ENCODE measurements at places on chromosomes 6 and 20.

GRCh38 chr6:64482631-64483030 lies 847.0 kb downstream of the PHF3 start:
- no peak for DNase-seq

- DNase-seq = no peak
These were observed 27.9 kb downstream of the FIG4 start for GRCh38 chr6:109718991-109719390.

DNA sequence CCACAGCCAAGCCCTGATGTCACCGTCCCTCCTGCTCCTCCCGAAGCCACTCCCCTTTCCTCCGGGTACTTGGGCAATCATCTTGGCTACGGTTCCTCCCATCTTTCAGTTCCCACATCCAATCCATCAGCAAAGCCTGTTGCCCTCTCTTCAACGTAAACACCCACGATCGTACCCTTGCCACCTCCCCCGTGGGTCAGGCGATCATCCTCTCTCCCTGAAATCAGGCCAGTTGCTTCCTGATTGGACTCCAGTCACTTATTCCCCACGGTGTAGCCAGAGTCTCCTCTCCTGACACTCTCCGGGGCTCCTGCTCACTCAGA lies 44.5 kb downstream of the SULF2 start:
- no peak for DNase-seq

DNA sequence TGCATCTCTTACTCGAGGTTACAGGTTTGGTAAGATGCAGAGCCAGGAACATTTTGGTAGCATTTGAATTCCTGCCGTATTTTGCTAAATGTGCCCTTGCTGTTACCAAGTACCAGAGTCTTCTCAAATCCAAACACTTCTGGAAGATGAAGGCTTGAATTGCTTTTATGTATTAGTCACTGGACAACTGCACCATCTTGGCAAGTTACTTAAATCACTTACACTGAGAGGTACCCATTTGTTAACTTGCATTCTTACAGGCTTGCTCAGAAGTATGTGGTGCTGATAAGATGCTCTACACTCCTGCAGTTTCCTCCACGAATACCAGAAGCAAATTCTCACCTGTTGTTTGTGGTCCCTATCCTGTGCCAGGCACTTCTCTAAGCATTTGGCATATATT lies 12.7 kb downstream of the IL22RA2 start:
- no peak for DNase-seq

DNA sequence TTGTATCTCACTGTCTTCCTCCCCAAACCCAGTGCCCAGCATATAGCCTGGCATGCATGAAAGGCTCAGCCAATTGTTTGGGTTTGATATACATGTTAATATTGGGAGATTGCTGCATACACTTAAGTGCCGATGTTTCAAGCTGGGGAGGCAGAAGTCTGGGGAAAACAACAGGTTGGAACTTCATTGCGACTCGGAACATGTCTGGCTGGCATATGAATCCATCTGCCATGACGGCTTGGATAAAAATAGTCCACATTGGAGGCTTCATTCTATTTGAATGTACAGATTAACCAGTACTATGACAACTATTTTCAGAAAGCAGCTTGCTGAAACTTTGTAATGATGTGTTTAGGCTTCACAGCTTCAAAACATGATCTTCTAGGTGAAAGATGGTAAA lies 261.0 kb downstream of the CDH26 start:
- no peak for DNase-seq

GRCh38 chr6:45864651-45865050 lies 151.0 kb downstream of the CLIC5 start:
- DNase-seq = no peak

DNA sequence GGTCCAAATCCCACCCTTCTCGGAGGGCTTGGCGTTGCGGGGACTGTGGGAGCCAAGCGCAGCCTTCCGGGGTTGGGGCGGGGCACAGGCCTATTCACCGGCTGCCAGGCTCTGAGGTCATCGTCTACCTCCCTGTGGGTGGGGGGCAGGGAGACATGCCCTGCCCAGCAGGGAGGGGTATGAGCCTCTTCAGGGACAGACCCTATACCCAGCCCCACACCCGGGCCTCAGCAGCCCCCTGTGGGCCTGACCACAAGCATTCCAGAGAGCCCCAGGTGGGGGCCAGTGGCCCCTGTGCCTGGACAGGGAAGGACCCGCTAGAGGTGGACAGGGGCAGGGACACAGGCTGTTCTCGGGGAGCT lies 11.6 kb downstream of the LAMA5 start:
- peak; percentile 84 for DNase-seq

- no peak for DNase-seq
These were observed 8.8 kb upstream of the CBLN4 start for GRCh38 chr20:56014151-56014550.

GRCh38 chr20:49483696-49484123 lies 1.2 kb upstream of the KCNB1 start:
- DNase-seq = no peak

- DNase-seq = no peak
These were observed 181.2 kb upstream of the PDE10A start for GRCh38 chr6:165844232-165844631.

DNA sequence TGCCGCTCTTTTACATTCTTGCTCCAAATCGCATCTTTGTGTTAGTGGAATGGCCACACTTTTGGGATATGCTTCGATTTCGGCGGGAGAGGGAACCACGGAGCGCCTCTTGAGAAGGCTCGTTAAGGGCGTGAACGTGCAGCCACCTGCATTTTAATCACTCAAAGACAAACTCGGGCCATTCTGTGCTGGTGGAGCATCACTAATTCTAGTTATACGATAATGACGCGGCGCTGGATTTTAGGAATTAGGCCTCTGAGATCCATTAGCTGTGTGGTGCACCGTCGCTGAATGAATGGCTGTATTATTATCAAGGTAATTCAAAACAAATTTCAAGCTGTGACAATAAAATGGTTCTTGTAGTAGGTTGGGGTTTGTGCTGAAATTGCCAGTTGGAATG lies 305.6 kb downstream of the CDH4 start:
- DNase-seq = no peak

DNA sequence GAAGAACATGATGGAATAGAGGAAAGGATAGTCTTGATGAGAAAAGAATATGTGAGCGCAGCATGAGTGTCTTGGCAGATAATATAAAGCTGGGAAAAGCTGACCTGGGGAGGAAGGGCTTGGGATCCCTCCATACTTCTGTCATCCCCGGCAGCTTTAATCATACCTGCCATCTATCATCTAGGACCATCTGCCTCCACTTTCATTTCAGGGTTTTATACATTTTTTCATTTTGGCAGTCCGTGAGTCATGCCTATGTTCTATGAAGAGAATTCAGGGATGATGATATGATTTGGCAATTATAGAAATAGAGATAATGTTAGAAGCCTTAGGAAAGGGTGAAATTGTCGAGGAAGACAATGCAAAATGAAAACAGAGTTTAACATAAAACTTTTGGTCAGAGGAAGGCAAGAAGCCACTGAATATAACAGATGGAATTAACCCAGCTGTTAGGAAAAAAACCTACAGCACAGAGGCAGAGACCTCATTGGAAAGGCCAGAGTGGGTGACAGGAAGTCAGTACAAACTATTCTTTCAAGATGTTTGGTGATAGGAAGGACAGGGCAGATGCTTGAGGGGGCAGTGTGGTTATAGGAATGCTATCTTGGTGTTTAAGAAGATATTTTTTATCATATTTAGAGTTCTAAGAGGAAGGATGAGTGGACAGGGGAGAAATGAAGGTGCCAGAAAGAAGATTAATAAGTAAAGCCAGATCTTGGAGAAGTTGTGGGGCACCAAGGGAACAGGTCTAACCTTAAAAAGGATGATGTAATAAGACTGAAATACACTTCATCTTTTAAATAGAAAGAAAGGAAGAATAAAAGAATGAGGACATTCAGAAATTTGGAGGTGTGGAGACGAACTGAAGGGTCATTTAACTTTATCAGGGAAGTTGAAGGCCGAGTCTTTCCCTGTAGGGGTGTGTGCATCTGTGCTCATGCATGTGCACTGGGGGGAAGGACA lies 37.8 kb downstream of the MARCKS start:
- DNase-seq = no peak

Measured in WERI-Rb-1 (cell line).